ENCODE measurements at places on chromosomes 2 and 18.

DNA sequence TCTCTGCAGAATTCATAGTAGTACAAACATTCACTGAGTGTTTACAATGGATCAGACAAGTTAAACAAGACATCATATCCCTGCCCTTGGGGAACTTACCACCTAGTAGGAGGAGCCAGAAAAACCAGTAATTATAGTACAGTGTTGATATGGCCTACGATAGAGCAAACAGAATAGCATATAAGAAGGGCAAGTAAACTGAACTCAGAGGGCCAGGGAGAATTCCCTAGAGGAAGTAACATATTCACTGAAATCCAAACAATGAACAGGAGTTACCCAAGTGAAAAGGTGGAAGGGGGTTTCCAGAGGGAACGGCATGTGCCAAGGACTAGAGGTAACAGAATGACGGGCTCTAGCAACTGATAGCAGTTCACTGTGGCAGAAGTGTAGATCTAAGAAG is 34.1 kb downstream of the NHEJ1 start:
- no peak for DNase-seq

DNA sequence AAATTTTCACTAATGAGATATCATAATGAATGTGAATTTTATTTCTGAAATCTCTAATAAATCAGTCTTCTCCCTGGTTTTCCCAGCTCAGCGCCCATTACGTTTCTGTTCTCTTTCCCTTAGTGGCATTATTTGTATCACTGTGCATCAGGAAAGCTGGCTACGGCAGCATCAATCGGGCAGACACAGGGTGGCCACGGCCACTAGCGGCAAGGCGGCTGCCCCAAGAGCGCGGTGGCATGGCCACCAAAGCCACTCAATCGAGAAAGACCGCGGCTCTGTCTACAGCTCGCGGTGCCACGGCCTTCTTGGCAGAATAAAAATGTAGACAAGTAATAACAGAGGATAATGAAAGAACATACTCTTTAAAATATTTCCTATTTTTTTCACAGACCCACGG is 168.0 kb downstream of the RPIA start:
- no peak for DNase-seq

GRCh38 chr18:11995445-11996189 is 14.3 kb downstream of the IMPA2 start:
- no peak for DNase-seq

GRCh38 chr18:54135216-54135615 is 89.3 kb downstream of the MBD2 start:
- no peak for DNase-seq

- no peak for DNase-seq
Observed at GRCh38 chr2:172772633-172773032, 37.0 kb downstream of the RAPGEF4 start.

DNA sequence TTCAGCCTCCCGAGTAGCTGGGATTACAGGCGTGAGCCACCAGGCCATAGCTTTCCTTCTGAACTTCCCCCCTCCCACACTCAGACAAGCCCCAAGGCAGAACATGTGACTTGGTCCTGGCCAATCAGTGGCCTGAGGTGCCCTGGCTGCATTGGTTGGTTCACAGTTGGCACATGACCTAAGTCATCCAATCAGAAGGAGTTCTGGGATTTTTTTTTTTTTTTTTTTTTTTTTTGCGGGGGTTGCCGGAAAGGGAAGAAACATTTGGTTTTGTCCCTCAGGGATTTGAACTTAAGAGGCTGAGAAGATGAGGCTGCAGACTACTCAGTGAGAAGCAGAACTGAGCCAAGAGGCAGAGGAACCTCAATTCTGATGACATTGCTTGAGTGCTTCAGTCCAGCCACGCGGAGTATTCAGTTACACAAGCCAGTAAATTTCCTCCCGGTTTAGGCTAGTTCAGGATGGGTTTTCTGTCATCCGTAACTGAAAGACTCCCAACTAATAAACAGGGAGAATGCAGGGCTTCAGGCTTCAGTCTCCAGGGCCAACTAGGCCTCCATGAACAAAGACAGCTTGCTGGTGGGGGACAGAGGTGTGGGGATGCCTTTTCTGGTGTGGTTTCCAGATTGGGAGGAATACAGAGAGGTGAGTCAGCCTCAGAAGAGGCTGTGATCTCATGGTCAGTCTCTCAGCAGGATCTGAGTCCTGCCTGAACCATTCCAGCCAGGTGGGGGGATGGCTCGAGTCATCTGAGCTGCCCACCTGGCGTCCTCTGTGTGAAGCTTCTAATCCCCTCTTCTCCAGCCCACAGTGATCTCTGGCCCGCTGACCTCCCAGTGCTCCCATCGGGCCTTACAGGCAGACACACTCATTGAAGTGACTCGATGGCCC is 9.2 kb downstream of the PTMA start:
- DNase-seq = no peak

All from iPS DF 19.7 (cell line).